Nephron progenitor cell (in vitro differentiated cells): ENCODE measurements at places on chromosomes 5 and 9.

GRCh38 chr5:43078956-43079355, 38.8 kb upstream of the ANXA2R start:
- no peak for DNase-seq

DNA sequence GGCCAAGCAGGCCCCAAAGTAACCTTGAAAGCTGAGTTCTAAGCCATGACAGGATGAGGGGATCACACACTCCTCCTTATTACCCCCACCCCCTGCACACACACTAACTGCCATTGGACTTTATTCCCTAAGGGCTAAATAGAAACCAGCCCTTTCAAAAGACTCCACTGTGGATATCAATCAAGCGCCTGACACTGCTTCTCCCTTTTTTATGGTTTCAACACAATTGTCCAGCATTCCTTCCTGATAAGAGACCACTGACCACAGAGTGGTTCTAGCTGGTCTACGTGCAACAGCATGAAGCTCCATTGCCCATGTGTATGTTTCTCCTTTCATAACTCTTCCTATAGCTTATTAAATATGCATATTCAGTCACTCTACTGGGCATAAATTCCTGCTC, 34.7 kb downstream of the PAEP start:
- DNase-seq = no peak

DNA sequence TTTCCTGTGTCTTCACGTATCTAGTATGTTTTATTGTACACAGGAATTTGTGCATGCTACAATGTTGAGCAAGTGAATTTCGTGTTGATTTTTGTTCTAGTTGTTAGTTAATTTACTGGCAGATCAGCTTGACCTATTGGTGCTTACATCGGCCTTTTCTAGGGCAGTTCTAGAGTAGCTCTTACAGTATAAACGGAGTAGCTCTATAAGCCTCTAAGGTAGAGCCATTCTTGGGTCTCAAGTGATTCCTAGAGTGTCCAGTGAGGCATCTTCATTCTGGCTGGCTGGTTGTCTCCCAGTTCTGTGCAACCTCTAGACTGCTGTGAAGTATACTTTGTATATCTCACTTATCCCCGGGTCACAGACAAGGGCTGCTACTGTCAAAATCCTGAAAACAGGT, 364.6 kb downstream of the CDH10 start:
- no peak for DNase-seq

- DNase-seq = no peak
Measured at GRCh38 chr9:116030517-116030916, 123.1 kb upstream of the PAPPA start.

DNA sequence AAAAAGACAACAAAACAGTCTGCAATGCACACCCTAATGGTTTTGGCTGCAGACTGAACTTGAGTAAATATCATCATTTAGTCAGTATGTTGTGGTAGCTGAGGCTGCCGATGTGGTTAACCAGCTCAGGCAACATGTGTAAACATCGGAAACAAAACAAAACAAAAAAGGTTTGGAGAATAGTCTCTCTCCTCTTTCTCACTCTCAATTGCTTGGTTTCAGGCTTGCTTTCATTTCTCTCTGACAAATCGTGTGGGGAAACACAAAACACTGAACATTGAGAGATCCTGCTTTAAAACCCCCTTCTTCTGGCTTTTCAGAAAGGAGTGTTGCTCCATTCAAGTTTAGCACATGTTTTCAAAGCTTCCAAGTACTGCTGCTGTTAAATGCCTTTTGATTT, 453.3 kb downstream of the BNC2 start:
- DNase-seq = no peak
